ENCODE measurements at places on chromosomes 7 and 10.

GRCh38 chr7:34430456-34430855, 227.6 kb upstream of the NPSR1 start:
- DNase-seq: peak; percentile 67

- peak; percentile 80 for DNase-seq
Measured at GRCh38 chr7:33873981-33874750, 31.2 kb upstream of the BMPER start.

- DNase-seq: no peak
Measured at GRCh38 chr10:78236416-78237015, 202.9 kb downstream of the RPS24 start.

- DNase-seq: no peak
Measured at GRCh38 chr7:35251606-35252310, 2.1 kb downstream of the TBX20 start.

- DNase-seq: no peak
Measured at GRCh38 chr10:46264737-46265368, 21.9 kb upstream of the ANTXRL start.

DNA sequence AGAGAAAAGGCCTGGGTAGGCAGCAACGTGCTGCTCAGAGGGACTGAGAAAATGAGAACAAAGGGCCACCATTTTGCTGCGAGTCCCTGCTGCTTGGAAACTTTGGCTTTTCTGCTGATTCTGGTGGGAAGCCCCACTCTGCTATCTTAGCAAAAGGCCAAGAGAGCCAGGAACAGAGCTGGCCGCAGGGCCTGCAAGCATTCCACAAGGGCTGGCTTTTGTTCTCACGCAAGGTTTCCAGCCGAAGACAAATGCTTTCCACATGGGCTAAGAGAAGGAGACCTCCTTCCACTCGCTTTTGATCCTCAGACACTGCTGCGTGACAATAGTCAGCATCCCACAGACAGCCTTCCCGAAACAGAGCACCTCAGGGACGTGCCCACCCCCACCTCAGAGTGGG, 163.1 kb downstream of the ARHGAP12 start:
- no peak for DNase-seq

DNA sequence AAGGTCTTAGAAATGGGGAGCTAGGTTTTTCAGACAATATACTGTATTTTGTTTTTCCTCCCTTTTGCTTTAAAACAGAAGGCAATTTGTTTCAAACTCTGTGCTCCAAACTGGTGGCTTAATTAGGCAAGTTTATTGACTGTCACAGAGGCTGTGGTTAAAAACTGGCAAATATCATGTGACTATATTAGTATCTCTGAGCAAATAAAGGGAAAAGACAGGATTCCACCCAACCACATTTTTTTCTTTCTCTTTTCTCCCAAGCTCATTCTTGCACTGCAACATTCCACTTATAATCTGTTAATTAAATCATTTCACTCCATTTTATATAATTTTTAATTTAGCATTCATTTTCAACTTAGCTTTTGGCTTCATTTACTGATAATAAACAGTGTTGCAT, 615.8 kb downstream of the AUTS2 start:
- no peak for DNase-seq

GRCh38 chr10:71920540-71921323, 43.5 kb upstream of the CHST3 start:
- DNase-seq: peak; percentile 11

- no peak for DNase-seq
Measured at GRCh38 chr7:30136743-30137485, 2.1 kb downstream of the MTURN start.

DNA sequence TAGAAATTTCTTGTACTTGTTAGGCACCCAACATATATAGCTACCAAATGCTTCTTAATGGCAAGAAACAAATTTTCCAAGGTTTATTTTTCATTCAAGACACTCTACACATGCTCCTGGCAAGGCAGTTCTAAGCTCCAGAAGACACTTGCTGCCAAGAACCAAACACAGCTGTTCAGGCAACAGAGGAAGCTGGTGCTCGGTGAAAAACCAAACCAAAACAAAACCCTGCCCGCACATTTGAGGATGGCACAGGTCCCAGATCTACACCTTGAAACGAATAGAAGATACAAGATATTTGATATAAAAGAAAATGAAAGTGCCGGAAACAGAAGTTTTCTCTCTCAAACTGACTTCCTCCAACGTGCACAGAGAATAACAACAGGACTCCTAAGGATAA, 4.9 kb upstream of the DNTT start:
- no peak for DNase-seq

Measured in astrocyte (in vitro differentiated cells and primary cell).